ENCODE measurements at places on chromosomes 5 and 9.
A peak's percentile ranks its signal among the peaks of the same experiment; 100 is the strongest.

DNA sequence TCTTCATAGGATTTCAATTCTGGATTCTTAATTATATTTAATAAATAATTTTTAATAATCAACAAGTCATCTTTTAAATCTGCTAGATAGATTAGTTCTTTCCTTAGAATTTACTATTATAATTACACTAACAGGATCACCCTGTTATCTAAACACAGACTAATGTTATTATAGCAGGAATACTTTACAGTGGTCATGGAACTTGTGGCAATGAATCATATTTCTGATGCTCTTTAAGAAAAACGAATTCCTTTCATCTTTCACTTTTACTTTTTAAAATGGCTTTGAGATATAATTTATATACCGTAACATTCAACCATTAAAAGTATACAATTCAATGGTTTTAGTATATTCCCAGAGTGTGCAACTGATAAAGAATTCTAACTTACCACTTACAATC, 29.7 kb upstream of the CDK5RAP2 start:
- no peak for DNase-seq

DNA sequence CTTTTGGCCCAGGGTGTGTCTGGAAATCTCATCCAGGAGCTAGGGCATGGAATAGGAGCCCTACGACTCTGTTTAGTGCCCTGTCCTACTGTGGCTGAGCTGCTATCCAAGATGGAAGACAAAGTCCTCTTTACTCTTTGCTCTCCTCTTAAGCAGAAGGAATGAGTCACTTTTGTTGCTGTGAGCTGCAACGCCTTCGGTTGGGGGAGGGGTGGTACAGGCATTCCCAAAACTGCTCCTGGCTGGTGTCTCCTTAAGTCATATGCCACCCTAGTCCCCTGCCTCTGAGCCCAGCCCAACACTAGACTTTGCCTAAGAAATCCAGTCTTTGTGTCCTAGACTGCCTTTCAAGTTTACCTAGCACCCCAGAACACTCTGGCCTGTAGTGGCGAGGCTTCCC, 99.9 kb downstream of the PRR16 start:
- DNase-seq = no peak

- DNase-seq = no peak
These were observed 655.7 kb downstream of the BNC2 start for GRCh38 chr9:16214677-16215352.

DNA sequence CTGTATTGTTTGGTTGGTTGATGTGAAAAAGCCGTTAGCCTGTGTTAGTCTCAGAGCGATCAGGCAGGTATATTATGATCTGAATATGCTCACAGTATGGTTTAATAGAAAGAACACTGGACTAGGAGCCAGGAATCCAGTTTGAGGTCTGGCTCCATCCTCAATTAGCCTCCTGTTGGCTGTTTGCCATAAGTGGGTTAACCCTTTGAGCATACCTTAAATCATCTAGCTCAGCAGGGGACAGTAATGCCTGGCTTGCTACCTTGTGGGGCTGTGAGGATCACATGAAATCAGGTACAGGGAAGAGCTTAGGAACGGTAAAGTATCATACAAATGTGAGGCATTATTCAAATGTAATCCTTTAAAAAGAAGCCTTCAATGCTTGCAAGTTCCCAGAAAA, 104.7 kb downstream of the CMYA5 start:
- DNase-seq = no peak

GRCh38 chr5:173451651-173452050, 123.4 kb upstream of the STC2 start:
- DNase-seq = no peak

DNA sequence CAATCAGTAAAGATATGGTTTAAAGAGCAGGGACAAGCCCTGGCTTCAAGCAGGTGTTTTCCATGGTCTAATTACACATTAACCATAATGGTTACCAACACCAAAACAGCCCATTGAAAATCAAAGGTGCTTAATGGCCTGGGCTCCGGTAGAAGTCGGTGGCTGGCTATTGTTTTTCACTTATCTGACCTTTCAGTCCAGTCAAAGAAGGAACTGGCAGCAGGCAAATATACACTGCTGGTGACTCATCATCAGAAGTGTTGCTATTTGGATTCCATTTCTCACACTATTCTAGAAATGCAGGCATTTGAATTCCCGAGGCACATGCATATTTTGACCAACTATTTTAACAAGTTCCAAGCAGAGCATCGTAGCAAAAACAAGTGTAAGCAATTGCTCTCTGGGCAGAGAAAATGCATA, 26.3 kb upstream of the GABRP start:
- DNase-seq = no peak

GRCh38 chr9:125374443-125375309, 113.0 kb downstream of the GAPVD1 start:
- peak; percentile 35 for DNase-seq

- no peak for DNase-seq
These were observed 21.6 kb downstream of the SH3GLB2 start for GRCh38 chr9:129006328-129007034.

GRCh38 chr9:121505903-121506735, 6.5 kb upstream of the GGTA1 start:
- DNase-seq = no peak

DNA sequence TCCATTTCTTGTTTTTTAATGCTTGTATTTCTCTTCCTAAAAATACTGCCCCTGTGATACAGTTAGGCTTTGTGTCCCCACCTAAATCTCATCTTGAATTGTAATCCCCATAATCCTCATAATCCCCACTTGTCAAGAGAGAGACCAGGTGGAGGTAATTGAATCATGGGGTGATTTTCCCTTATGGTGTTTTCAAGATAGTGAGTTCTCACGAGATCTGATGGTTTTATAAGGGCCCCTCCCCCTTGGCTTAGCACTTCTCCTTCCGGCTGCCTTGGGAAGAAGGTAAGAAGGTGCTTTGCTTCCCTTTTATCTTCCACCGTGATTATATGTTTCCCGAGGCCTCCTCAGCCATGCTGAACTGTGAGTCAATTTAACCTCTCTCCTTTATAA, 227.4 kb downstream of the MAN2A1 start:
- no peak for DNase-seq

DNA sequence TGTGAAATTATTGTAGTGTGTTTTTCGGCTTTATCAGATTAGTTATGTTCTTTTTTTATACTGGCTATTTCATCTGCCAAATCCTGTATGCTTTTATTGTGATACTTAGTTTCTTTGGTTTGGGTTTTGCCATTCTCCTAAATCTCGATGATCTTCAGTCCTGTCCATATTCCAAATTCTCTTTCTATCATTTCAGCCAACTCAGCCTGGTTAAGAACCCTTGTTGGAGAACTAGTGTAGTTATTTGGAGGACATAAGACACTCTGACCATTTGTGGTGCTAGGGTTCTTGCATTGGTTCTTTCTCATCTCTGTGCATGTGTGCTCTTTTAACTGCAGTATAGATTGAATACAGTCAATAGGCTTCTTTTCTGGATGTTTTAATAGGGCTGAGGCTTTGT, 187.0 kb upstream of the CCNH start:
- no peak for DNase-seq

- no peak for DNase-seq
These were observed 50.7 kb downstream of the PRRC1 start for GRCh38 chr5:127568166-127568565.

DNA sequence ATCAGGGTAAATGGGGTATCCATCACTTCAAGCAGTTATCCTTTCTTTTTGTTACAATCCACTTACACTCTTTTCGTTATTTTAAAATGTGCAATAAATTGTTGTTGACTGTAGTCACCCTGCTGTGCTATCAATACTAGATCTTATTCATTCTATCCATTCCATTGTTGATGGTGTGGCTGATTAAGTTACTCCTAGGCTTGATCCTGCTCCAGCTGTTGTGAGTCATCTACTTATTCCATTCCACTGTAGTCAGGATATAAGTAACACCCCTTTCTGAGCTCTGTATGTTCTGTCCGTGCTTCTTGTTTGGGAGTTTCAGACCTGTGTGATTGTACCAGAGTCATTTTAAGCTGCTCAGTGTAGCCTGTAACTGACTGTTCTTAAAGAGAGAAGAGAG, 122.5 kb upstream of the RUSC2 start:
- DNase-seq = no peak

GRCh38 chr9:103304797-103305196, 309.7 kb downstream of the CYLC2 start:
- DNase-seq = no peak

DNA sequence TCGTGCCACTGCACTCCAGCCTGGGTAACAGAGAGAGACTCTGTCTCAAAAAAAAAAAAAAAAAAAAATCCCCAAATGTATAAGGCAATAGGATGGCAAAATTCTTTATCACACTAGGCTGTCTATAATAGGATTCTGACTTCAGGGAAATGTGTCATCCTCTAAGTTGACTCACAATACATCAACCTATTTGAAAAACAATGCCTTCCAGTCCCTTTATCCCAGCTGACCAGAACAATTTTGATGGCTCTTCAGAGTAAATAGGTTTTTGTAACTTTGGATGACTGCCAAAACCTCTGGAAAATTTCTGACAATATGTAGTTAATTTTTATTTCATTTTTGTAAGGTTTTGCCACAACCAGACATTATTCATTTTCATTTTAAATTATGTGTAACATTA, 184.1 kb downstream of the CCDC192 start:
- no peak for DNase-seq

DNA sequence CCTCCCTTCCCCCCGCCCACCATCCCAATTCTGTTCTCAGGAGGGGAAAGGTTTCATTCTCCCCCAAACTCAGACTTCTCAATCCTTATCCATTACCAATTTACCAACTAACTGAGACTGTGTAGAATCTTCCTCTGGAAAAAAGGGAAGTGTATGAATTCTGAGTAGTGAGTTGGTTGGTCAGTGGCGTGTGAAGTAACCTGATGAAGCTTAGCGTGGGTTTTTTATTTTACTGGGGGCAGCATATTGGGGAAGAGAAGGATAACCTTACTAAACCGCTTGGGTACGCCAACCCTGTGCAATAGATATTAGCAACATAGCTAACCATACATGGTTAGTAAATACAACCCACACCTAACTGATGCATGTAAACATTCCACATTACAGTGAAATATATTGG, 1.1 kb upstream of the DNAJC21 start:
- no peak for DNase-seq

GRCh38 chr5:174402222-174402812, 322.1 kb upstream of the MSX2 start:
- DNase-seq = no peak

DNA sequence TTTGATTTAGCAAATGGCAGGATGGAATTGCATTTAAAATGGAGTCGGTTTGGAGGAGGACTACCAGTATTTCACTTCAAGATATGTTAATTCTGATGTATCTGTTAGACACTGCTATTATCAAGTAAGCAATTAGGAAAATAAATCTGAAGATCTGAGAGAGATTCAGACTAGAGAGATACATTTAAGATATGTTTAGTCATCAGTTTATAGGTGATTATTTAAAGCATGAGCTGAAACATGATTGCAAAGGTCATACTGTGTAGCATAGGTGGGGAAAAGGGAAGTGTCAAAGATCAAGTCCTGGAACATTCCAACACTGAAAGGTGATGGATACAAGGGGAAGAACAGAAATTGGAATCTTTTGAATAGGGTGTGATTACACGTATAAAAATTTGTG, 79.1 kb downstream of the FAM174A start:
- DNase-seq = no peak

GRCh38 chr5:33230467-33231078, 210.2 kb upstream of the TARS1 start:
- DNase-seq = no peak

DNA sequence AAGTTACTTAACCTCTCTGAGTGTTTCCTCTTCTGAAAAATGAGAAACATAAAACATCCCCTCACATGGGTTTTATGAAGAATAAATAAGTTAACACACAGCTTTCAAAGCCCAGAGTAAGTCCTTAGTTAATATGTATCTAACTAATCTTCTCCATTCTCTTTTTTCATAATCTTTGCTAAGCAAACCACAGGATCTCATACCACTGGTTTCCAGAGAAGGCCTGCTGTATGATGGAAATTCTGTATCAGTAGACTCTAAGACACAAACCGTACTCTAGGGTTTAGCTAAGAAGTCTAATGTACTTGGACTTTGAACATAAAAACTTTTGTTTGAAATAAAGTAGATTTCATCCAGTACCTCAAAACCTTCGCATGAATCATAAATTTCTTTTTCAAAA, 307.9 kb downstream of the SPOCK1 start:
- no peak for DNase-seq

- DNase-seq = no peak
These were observed at the start of gene CD72 for GRCh38 chr9:35618325-35618727. CD72 (minus strand) TSS chr9:35618413; CDS start chr9:35618303, 110 bp downstream.

DNA sequence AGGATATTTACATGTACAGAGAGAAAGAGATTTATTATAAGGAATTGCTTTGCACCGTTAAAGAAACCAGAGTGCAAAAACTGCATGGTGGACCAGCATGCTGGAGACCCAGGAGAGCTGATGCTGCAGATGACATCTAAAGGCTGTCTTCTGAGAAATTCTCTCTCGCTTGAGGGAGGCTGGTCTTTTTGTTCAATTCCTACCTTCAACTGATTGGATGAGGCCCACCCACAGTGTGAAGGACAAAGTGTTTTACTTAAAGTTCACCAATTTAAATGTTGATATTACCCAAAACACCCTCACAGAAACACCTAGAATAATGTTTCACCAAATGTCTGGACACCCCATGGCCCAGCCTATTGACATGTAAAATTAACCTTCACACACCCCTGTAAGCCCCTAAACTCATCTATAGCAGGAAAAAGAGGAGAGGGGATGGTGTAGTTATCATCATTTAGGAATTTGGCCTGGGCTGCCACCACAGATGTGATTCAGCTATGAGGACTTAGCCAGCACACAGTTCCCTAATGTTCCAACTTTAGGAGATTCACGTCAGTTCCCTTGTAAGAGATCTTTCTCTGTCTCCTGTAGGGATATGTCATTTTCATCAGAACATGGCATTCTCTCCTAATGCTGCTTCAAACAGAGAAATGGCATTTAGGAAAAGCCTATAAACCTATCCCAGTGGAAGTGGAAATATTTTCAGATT, 358.2 kb upstream of the TLE4 start:
- DNase-seq = no peak

DNA sequence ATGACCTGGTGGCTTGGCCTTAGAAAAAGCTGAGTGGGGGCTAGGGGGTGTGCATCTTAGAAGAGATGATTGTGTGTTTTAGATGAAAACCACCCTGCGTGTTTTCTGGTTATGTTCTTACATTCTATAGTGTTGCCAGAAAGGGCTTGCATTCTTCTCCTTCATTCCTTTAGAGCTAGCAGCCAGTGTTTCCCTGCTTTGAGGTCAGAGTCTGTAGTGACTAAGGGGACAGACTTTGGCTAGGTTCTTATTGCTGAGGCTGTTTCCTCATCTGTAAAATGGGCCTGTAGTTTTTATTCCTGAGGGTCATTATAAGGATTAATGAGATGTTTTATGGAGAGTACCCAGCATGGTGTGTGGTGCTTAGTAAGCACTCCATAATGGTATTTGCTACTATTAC, 6.4 kb downstream of the MAST4 start:
- DNase-seq = no peak

DNA sequence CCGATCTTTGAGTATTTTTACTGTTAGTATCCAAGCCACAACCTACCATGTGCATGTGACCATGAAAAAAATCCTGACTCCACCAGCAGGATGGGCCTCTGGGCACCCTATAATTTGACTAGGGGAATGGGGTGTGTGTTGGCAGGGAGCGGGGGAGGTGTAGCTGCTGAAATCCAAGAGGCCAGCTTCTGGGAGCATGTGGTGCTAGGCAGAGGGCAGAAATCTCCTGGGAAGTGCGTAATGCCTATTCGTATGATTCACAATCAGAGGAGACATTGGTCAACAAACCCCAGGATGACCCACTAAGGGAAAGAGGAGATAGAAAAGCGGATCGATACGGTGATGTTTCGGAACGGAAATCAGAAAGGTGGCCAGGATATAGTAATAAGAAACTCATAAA, 149.9 kb downstream of the ARSB start:
- DNase-seq = no peak

- DNase-seq = no peak
These were observed 120.6 kb downstream of the LHFPL2 start for GRCh38 chr5:78527925-78528324.

All from activated T-helper 1 cell treated with anti-CD3 and anti-CD28 coated beads, Interleukin-2, amount 50 U/mL, for 16 hours (primary cell).